ENCODE measurements at places on chromosomes 5 and 9.

- DNase-seq = no peak
These were observed 28.4 kb upstream of the AOPEP start for GRCh38 chr9:94697972-94698581.

DNA sequence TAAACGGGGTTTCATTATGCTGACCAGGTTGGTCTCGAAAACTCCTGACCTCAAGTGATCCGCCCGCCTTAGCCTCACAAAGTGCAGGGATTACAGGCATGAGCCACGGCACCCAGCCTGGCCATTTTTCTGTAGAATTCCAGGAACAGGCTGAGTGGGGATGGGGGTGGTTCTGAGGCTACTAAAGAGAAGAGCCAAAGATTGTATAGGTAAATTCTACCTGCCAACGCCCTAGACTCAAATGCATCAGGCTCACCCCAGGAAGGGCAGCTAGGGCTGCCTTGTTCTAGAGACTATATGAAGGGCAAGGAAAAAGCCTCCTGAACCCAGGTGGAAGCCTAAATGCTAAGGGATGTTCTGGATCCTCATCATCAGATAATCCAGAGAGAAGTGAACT is 1.6 kb upstream of the C5orf52 start:
- DNase-seq = no peak

DNA sequence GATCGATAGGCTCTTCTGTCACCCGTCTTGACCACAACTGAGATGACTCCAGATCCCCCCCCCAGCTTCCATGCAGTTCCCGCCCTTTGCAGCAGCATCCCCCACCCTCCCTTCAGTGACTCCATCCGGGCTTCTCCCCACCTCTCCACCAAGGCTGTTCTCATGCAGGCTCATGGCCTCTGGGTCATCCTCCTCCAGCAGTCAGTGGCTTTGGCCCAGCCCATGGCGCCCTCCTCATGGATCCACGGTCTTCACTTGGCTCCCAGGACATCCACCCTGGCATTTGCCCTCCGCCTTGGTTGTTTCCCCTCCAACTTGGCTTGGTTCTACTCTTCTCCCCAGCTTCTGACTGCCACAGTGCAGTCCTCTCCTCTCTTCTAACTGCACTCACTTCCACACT is 96.7 kb upstream of the RUFY1 start:
- no peak for DNase-seq

DNA sequence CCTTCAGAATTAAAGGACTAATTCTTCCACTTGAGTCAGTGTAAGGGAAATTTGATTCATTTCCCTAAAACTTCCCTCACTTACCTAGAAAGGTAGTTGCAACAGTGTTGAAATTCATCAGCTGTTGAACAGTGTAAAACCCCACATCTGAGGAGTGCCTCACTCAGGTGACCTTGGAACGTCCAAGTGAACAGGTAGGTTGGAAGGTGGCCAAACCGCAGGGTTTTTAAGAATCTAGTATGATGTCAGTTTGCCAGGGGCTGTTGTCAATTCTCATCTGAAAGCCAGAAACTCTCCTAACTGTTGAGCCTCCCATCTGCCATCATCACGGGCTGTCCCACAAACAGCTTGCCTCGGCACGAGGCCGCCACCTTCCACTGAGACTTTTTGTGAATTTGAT is 105.7 kb downstream of the TMEM174 start:
- no peak for DNase-seq

DNA sequence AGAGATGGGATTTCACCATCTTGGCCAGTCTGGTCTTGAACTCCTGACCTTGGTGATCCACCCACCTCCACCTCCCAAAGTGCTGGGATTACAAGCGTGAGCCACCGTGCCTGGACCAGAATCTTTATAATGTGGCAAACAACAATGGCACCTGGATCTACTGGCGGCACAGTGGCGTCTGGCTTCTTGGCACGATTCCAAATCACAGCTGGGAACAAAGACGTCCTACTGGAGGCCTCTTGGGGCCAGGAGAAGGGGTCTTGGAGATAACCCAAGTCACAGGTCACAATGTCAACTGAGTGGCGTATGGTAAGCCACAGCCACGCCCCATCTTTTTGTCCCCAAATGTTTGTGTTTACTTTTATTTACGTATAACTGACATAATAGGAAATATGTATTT is 77.8 kb upstream of the RAPGEF1 start:
- DNase-seq = no peak

DNA sequence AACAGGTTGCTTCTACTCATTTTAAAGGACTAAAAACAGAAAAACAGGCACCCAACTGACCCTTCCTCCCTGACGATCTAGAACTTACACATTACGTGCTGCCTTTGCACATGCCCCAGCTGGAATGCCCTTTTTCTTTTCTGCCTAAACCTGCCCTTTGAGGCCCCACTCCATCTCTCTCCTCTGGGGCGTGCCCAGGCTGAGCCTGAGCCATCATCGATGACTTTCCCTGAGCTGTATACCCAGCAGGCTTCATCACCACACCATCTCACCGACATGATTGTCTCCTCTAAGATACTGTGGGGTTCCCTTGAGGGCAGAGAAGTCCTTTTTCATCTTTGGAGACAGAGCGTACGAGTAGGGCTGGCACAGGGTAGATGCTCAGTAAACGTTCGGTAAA is 24.1 kb upstream of the GABBR2 start:
- no peak for DNase-seq

GRCh38 chr9:87503927-87504326 is 6.3 kb downstream of the DAPK1 start:
- DNase-seq = no peak

- no peak for DNase-seq
These were observed 35.7 kb downstream of the ELL2 start for GRCh38 chr5:95925939-95926338.

DNA sequence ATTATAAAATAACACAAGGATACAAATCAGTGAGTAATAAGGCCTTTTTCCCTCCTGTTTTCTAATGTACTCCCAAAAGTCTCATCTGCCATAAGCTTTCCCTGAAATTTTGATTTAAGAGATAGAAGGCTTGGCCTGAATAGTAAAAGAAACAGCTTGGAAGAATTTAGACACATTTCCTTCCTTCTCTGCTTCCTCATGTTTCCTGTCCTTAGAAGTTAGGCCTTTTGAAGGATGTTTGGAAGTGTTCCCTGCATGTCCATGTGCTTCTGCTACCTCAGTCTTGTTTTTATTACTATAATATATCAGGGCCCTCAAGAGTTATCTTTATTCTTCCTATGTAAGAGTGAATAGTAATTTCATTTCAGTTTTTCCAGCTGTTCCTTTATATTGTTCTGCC is 242.7 kb downstream of the DEPDC1B start:
- no peak for DNase-seq

GRCh38 chr9:121656941-121657470 is 5.6 kb downstream of the DAB2IP start:
- DNase-seq = no peak

DNA sequence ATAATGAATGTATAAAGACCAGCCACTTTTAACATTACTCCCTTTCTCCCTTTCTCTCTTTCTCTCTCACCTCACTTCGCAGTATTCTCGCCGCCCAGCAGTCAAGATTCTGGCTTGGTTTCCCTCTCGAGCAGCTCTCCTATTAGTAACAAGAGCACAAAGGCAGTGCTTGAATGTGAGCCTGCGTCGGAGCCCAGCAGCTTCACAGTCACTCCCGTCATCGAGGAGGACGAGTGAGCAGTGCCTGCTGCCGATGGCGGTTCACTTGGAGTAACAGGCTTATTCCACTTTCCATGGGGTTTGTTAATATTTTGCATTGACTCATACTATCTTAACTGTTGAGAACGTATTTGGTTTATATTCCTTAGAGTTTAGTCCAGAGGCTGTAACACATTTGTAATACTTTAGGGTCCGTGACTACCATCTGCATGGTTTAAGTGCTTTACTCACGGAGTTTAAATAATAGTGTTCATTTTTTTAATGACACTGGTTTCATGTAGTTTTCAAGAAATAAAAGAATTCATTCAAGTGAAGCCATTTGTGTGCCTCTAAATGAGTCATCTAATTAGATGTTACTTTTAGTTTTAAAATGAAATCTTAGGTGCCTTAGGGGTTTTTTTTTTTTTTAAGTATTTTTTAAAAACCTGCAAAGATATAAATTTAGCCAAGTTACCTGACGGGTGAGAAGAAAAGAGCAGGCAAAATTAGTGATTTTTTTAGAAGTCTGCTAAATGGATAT is 8.4 kb upstream of the DMRT3 start:
- no peak for DNase-seq

DNA sequence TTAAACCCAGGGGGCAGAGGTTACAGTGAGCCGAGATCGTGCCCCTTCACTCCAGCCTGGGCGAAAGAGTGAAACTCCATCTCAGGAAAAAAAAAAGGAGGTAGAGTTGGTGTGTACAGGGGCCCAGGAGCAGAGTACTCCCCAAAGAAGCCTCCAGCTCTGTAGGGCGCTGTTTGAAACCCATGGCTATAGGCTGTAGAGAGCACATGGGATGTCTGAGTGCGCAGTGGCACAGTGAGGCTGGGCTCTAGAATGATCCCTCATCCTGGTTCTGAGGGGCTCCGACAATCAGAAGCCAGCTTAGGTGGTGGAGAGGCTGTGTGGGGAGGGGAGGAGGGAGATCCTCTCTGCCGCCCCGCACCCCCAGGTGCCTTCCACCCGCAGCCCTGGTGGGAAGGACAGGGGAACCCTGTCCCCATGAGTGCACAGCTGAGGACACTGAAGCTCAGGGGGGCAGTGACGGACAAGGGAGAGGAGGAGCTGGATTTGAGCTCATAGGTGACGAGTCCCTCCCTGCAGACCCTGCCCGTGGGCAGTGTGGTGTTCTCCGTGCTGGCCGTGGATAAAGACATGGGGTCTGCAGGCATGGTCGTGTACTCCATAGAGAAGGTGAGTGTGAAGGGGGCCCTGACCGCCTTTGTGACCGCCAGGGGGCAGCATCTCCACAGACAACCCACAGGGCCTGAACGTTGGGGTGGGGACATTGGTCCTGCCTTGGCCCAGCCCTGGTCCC is 24.6 kb downstream of the CDHR2 start:
- DNase-seq = peak; percentile 73

DNA sequence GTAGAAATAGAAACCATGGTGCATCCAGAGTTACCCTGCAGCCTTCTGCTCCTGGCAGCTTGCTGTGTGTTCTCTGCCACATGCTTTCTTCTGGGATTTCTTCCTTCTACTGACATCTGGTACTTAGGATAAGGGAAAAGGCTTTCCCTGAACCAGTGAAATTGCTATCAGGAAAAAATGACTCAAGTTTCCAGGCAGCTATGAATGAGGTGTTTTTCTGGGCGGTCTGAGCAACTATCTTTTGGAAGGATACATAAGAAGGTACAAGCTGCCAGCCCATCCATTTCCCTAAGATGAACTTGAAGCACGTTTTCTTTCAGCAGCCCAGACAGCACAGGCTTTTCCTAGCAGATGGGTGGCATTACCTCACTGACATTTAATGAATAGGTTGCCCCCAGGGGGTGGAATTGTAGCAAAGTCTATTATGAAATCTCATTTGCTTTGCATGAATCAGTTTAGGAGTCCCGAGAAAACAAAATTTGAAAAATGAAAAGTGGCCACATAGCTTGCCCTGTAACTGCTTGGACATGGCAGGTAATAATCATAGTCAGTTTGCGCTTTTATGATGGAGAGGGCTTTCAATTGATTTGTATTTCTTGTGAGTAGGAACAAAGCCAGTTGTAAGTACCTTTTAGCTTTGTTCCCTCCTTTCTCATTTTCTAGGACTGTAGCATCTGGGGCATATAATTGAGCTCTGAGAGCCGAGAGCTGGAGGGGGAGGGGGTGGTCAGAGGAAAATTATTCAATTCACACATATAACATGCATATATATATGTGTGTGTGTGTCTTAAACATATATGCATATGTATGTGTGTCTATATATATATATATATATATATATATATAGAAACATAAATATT is 108.5 kb downstream of the C9orf152 start:
- no peak for DNase-seq

DNA sequence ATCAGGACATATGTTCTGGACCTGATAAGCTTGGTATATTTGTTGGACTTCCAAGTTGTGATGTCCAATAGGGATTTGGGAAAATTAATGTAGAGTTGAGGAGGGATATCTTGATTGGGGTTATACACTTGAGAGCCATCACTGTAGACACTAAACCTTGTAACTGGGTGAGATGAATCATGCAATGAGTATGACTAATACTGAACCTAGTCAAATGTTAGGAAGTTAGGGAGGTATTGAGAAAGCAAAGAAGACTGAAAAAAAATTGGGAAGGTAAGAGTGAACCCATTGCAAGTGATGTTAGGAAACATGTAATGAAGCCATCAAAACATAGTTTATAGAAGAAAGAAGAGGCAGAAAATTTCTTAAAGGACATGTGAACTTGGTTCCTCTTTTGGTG is 668.4 kb upstream of the CDH9 start:
- no peak for DNase-seq
